ENCODE measurements at places on chromosomes 3 and 15.

GRCh38 chr3:187222801-187223200, 25.5 kb downstream of the RTP1 start:
- no peak for DNase-seq

- no peak for DNase-seq
Measured at GRCh38 chr3:112611752-112612515, 29.0 kb downstream of the CCDC80 start.

DNA sequence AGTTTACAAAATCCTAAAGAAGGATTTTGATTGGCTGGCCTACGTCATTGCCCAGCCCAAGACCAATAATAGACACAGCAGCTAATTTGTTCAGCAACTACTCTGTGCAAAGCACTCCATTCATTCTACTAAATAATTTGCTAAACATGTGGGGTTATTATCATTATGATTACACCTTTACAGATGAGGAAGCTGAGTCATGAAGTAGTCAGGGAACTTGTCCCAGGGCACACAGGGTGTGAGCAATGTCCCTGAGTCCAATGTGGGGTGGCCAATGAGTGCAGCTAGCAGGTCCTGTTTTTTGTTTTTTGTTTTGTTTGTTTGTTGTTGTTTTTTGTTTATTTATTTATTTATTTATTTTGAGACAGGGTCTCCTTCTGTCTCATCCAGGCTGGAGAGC, 183.6 kb downstream of the ABHD5 start:
- no peak for DNase-seq

GRCh38 chr15:69511015-69511414, 58.4 kb downstream of the RPLP1 start:
- DNase-seq, result peak; percentile 46

DNA sequence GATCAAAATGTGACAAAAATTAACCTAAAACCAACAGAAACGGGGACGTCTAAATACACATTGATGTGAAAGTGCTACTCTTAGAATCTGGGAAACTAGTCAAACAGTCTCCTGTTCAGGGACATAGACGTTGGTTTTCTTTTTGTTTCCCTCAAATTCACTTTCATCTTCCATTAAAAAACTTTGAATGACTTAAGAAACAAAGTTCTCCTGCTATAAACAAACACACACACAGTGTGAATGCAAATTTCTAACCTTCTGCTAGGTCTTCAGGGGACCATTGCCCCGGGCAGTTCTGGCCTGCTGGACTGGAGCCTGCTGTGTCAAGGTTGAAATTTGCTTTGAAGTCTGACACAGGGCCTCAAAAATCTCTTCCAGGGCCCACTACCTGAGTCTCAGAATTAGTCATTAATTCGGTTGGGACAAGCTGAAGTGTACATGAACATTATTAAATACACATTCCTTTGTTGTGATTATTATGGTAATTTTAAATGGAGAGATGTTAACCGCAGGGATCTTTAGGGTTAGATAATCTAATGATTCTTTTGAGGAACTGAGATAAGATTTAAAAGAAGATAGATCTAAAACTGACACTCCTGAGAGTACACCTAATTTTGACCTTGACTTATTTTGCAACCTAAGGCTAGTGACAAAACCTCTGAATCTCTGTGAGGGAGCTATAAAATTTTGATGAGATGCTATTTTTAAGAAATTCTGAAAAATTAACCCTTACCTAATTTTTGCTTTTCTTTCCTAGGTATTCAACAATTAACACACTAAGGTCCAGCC, 1260.4 kb downstream of the ROBO1 start:
- DNase-seq, result no peak

DNA sequence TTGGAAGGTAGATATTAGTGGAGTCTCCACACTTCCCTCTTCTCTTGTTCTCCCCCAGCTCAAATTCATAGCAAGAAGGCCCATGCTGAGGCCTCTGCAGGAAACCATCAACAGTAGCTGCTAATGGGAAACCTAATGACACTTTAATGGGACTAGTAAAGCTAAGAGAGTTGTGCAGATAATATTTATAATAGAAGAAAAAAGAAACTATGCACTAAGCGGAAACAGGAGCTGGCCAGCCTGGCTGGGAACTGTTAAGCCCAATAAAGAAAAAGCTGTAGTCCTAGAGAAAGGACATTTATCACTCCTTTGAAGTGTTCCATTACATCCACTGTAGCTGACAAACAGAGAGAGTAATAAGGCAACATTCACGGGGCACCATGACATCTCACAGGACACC, 229.6 kb downstream of the IGSF11 start:
- DNase-seq, result no peak

GRCh38 chr3:127121885-127122284, 71.0 kb upstream of the PRR23E start:
- no peak for DNase-seq

DNA sequence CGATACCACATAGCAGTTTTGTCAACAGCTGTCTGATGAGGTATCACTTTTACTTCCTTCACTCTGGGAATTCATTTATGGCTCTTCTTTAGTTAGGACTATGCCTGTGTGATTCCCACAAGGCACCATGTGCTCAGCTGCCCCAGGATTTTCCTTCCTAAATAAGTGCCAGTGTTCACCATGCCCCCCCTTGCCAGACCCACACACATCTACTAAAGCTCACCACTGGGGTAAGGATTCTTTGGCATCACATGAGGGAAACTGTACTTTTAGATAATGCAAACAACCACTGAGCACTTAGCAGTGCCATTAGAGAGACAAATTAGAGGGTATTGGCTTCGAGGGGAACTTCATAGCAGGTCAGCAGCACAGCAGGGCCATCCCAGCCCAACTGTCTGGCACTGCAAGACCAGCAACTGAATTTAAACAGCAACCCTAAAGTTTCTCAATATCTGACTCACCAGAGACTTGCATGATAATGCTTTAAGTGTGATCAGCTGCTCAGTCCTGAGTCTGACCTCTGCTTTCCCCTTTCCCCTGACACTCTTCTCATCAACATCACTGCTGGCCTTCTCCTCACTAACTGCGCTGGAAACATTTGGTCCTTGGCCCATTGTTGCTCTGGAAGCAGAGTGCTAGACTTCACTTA, 114.3 kb downstream of the STAC start:
- peak; percentile 12 for DNase-seq

GRCh38 chr3:52606373-52607085, 70.1 kb downstream of the UQCC5 start:
- no peak for DNase-seq

DNA sequence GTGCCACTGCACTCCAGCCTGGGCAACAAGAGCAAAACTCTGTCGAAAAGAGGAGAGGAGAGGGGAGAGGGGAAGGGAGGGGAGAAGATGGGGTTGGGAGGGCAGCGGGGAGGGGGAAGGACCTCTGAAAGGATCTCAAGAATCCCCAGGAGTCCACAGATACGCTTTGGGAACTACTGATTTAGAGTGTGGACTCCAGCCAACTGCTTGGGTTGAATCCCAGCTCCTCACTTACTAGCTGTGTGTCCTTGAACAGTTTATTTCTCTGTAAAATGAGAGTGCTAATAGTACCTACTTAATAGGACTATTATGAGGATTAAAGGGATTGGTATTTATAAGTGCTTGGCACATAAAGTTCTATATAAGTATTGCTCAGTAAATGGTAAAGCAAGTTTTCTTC, 45.0 kb upstream of the FAH start:
- DNase-seq, result no peak

- no peak for DNase-seq
Measured at GRCh38 chr3:64814351-64814750, 126.6 kb upstream of the ADAMTS9 start.

- DNase-seq, result no peak
Measured at GRCh38 chr15:89487791-89488190, 8.6 kb downstream of the RHCG start.

DNA sequence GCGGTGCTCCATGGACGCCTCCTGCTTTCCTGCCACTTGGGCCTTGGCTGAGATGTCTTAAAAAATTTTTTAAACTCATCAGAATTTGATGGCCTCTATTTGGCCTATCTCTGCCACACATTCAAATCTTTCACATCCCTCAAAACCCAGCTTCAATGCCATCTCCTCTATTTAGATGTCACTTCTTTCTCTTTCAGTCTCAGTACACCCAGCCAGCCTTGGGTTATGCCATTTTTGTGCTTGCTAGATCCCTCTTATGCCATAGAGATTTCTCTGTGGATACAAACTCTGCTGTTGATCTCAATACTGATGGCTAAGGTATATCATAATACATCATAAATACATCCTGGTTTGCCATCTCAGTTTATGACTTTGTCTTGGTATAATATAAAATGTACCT, 222.3 kb upstream of the TPRG1 start:
- no peak for DNase-seq

DNA sequence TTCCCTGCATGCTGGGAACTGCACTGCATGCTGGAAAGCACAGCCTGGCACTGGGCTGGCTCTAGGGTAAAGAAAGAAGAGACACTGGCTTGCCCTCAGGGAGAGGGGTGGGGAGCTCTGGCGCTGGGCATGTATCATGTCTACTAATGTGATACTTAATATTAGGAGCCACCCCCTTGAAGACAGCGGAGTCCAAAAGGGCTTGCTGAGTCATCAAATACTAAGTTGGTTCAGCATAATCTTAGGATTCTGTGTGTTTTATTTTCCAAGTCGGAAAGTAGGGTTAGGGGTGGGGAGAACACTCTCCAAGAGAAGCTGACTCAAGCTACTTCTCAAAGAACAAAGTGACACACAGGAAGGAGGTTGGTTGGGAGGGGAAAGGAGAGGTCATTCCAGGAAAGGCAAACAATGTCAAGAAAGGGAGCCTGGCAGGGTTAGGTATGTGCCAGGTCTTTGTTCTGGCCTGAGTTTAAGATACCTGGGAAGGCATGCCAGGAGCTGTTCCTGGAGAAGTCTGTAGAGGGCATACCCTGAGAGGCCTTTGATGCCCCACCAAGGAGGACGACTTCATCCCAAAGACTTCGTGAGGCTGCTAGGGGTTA, 237.8 kb upstream of the NR2E3 start:
- DNase-seq, result no peak

GRCh38 chr3:56862352-56863062, 60.8 kb upstream of the ARHGEF3 start:
- no peak for DNase-seq

DNA sequence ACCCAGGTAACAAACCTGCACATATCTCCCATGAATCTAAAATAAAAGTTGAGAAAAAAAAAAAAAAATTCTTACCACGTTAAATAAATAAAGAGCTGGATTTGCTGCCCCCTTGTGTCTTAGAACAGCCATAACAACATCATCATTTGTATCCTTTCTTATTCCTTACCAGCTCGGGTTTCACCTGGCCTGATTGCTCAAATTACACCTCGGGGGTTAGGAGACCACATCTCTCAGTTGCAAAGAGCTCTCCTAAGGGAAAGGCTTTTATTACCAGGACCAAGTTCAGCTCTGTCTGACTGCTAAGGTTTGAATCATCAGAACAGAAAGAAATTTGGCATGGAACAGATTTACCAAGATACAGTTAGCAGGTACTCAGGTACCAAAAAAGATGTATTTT, 25.8 kb upstream of the RPL39L start:
- DNase-seq, result peak; percentile 63

DNA sequence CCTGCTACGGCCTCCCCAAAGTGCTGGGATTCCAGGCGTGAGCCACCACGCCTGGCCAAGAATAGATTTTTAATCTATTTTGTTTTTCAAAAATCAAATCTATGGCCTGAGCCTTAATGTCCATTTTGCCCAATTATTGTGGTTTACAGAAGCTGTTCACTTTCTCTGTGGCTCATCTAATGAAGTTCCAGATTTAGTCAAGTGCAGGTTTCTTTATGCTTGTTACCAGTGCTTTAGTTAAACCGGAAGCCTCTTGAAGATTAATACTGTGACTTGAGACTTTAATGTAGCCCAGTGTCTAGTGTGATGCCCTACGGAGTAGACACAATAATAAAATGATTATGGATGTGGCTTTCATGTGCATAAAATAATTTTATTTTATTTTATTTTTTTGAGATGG, 16.5 kb upstream of the EDEM1 start:
- no peak for DNase-seq

DNA sequence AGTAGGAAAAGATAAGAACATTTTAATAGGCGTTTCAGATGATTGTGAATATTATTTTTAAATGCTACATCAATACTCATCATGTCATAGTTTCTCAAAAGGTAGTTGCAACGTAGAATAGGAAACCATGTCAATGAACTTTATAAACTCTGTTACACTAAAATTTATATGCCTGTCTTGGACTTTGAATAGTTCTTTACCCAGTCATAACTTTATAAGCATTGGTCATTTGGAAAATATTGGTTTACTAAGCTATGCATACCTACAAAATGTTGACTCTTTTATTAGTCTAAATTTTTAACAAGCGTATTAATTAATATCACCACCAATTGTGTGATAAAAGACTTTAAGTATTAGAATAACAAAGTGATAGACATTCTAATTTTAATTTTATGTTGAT, 293.5 kb downstream of the CGGBP1 start:
- no peak for DNase-seq

- DNase-seq, result no peak
Measured at GRCh38 chr15:90083954-90084607, 18.2 kb downstream of the IDH2 start.

GRCh38 chr3:155101398-155101797, 21.3 kb downstream of the MME start:
- no peak for DNase-seq

GRCh38 chr15:49343546-49343945, 79.5 kb upstream of the FGF7 start:
- no peak for DNase-seq

DNA sequence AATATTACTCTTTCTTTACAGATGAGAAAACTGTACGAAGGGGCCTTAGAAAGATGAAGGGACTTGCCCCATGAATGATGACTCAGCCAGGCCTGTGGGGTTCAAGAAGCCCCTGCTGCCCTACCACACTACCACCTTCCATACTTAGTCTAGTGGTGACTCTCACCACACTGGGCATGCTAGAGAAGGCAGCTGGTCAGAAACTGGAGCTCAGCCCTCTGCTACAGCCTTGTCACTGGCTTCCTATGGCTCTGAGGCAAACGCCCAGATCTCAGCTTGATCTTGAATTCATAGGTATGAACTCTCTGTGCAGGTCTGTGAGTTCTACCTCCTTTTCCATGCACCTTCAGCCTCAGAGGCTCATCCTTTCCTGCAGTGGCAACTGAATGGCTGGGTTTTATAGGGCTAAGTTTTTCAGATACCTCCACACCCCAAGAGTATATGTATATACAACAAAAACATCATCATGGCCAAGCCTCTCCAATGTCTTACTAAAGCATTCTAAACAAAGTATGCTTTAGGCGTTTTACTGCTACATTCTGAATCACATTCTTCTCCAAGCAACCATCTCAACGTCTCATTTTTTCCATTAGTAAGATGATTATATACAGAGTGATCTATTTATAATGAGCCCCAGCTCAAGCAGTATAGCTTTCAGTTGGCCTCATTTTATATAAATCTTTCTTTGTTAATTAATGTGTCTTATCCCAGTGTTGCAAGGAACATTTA, 234.1 kb downstream of the GREM1 start:
- no peak for DNase-seq

GRCh38 chr15:71455107-71455506, 339.8 kb downstream of the THSD4 start:
- DNase-seq, result no peak

- peak; percentile 50 for DNase-seq
Measured at GRCh38 chr3:57464801-57465200, 79.3 kb downstream of the DNAH12 start.

GRCh38 chr3:140863580-140864009, 78.0 kb upstream of the SLC25A36 start:
- peak; percentile 59 for DNase-seq
